ENCODE measurements at places on chromosomes 4 and X.

- DNase-seq: no peak
Observed at GRCh38 chr4:98334461-98334860, 73.3 kb downstream of the RAP1GDS1 start.

DNA sequence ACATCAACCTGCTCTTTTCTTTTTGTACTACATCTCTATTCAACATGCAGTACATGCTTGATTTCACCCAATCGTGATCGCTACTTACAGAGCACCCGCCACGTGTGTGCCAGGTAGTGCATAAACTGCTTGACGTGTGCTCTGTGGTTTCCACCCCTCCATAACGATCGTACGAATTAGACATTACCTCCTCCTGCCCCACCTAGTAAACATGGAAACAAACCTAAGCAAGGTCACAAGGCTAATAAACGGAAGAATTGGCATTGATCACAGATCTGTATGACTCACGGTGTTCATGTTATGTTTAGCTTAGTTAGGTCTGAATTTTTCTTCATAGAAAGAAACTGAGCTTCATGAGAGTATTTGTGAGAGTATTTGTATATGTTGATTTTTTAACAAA, 64.1 kb downstream of the STX18 start:
- no peak for DNase-seq

- no peak for DNase-seq
Observed at GRCh38 chrX:119986203-119986602, 42.7 kb upstream of the NKAP start.

GRCh38 chr4:153497988-153498967, 32.1 kb downstream of the TMEM131L start:
- no peak for DNase-seq

DNA sequence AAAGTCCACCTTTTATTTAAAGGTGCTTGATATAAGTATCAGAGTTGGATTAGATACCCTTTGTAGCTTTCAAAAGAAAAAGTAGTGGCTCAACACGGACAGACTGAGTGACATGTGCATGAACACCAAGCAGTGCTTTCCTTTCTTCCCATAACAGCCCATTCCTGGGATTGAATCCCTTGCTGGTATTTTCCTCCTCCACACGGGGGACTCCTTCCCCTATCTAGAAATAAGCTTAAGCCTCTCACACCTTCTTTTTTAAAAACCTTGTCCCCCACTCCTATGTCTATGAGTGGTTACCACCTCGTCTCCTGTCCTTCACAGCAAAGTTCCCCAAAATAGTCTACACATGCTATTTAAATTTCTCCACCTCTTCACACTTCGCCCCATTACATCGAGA, 5.1 kb downstream of the AP1S2 start:
- peak; percentile 43 for DNase-seq

GRCh38 chr4:65046192-65047133, 623.8 kb downstream of the EPHA5 start:
- no peak for DNase-seq

GRCh38 chrX:42695800-42696358, 82.1 kb downstream of the PPP1R2C start:
- no peak for DNase-seq

- DNase-seq: peak; percentile 22
Observed at GRCh38 chr4:121951521-121952110, at the start of gene TRPC3. TRPC3 (minus strand) TSS chr4:121952060; CDS start chr4:121951680, 380 bp downstream.

DNA sequence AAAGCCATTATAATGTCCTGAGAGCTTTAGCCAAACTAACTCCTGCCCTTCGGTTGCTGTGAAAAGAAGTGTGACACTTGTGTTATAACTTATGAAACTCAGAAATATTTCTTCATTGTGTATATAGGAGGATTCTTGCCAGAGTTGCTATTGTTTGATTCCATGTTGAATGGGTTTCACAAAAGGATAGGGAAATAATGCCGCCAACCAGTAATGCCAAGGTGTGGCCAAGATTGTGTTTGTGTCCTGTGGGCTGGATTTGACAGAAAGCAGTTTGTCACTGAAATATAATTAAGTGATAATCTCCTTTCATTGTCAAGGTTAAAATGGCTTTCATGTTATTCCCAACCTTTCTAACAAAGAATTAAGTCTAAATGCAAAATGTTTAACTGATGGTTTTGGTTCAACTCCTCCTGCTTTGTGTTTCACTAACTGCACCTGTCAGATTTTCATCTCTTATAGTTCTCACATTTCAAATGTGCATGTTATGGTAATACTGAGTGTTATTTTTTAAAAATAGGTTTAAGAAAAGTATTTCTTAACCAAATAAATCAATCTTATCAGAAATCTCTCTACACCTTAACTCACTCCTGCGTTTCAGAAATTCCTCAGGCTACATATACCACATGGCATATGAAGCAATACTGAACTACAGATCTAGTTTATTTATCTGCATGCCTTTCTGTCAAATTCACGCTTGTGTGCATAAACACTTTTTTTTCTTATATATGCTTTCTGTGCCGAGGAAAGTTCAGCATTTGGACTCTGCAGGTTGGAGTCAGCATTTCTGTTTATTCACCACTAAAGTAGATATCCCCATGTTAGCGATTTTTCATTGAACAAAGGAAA, at the start of gene CLDN22:
CLDN22 (minus strand) TSS at position 66 of the 849 bp plus-strand sequence; CDS start at position 8, 58 bp downstream.
- DNase-seq: no peak

DNA sequence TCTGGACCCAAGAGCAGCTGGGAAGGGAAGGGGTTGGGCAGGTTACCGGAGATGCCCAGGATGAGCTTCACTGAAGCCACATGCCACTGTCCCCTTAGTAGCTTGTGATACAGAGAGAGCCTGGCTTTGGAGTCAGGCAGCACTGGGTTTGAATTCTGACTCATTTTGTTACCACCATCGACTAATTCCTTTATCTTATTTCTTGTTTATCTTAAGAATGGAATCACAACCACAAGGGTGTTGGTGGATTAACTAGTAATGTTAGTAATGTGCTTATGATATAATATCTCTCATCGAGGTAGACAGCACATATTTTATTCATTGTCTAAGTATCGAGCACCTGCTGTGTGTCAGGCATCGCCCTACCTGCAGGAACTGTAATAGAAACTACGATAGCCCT, 17.7 kb upstream of the STX18 start:
- no peak for DNase-seq

- peak; percentile 86 for DNase-seq
Observed at GRCh38 chrX:40166582-40166981, 68.8 kb upstream of the BCOR start.

- no peak for DNase-seq
Observed at GRCh38 chrX:42128587-42128986, 205.2 kb upstream of the CASK start.

DNA sequence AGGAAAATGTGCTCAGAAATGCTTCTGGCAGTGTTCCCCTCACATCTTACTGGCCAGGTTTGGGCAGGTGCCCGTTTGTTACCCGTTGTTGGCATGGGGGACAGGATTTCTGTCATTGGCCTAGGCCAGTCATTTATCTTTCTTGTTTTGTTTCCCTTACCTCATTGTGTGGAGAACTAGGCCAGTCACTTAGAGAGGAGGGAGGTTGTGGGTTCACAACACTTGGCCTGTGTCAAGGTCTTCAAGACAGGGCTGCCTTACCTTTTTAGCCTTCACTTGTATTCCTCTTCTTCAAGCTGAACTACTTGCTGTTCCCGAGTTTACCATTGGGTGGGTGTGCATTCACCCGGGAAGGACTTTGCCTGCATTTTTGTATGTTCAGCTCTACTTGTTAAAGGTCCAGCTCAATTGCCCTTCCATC, 17.7 kb downstream of the SNX25 start:
- no peak for DNase-seq

GRCh38 chr4:53744446-53745160, 153.3 kb upstream of the LNX1 start:
- DNase-seq: peak; percentile 38

GRCh38 chr4:144655491-144655890, 9.5 kb downstream of the HHIP start:
- no peak for DNase-seq

GRCh38 chrX:154840856-154841255, 6.4 kb upstream of the SMIM9 start:
- peak; percentile 17 for DNase-seq

GRCh38 chrX:52217494-52218160, 32.9 kb downstream of the MAGED4 start:
- no peak for DNase-seq

DNA sequence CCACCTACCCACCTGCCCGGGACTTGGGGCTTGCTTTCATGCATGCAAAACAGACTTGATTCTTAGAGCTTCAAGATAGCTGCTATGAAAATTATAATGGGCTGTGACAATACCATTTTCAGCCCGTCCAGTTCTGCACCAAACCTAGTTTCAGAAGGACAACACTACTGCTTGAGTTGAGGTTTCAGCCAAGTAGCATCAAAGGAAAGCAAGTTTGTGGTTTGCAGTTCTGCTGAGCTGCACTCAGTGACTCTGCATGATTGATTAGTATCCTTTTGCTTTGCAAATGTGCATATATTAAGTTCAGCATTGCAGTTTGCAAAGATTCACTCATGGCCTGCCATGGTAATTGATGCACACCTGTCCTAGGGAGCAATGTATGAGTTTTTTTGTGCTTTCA, 442.7 kb downstream of the RPA4 start:
- no peak for DNase-seq

GRCh38 chr4:73751166-73751565, 10.8 kb downstream of the CXCL8 start:
- no peak for DNase-seq

- no peak for DNase-seq
Observed at GRCh38 chr4:89556601-89557305, 249.2 kb upstream of the GPRIN3 start.

- no peak for DNase-seq
Observed at GRCh38 chr4:88196523-88197185, 38.2 kb upstream of the ABCG2 start.

GRCh38 chr4:81757691-81758090, 286.0 kb upstream of the RASGEF1B start:
- no peak for DNase-seq

DNA sequence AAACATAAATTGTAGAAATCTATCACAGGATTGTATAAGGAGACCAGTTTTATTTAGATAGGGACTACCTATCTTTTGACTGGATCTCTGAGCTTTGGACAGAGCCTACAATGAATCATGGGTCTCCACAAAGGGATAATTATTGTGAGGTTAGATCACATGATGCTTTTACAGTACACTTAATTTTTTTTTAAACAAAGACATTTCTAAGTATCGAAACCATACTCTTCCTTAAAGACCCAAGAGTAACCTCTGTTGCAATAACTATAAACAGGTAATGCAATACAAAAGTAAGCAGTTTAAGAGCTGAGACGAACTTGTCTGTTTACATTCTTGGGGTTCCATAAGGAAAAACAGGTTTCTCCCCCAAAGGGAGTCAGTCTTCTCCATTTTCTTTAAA, 64.3 kb upstream of the GABRE start:
- DNase-seq: no peak

All from NCI-H524 (cell line).